Renal pelvis (tissue), 12 donors: ENCODE measurements at places on chromosomes 12 and 14.

DNA sequence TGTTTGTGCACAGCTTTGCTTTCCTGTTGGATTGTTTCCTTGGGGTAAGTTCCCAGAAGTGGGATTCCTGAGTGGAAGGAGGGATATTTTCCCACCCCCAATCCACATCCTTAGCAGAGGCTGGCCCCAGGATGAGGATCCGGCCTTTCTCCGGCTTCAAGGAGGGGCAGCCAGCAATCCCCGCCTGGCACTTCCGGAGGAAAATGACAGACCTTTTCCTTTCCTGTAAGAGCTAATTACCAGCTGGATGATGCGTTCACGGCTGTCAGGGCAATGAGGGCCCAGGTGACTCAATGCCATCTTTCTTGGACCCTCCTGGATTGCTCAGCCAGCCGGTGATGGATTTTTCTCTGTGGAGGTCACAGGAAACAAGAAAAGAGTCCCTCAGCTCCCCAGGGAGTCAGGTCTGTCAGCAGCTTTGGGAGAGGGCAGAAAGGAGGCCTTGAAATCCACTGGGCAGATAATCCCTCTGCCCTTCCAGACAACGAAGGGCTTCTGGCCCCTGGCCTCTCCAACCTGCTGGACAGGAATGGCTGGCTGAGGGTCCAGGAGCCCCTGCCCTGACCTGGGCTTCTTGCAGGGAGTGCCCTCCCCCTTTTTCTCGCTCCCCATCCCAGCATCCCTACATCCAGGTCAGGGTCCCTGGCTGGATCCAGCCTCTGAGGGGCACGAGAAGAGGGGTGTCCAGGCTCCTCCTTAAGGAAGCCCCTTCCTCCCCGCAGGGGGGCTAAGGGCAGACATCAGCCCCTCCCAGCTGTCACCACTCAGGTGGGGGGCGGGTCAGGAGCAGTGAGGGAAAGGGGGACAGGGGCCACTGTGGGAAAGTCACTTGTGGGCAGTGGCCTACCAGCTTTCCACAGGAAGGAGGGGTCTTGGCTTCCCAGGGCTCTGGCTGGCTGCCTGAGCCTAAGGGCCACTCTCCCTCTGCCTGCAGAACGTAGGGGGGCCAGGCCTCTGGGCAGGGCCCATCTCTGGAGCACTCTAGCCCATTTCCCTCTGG, 16.1 kb upstream of the CCDC85C start:
- DNase-seq = no peak

DNA sequence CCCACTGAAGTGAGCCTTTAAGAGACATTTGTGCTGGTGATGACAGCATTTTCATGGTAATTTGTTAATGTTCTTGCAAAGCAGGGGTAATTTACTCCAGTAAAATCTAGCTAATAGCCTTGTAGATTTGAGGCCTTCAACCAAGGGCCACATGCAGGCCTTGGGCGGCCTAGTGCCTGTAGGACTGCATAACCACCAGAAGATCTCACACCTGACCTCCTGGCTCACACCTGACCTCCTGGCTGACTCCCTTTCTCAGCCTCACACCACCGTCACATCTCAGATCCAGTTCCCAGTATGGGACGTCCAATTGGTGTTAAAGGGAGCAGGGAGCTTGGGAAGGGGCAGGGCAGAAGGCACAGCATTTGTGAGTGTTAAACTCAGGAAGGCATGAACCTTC, 26.9 kb downstream of the C12orf42 start:
- no peak for DNase-seq

- DNase-seq = no peak
Measured at GRCh38 chr12:105547786-105548185, 217.3 kb downstream of the C12orf75 start.

DNA sequence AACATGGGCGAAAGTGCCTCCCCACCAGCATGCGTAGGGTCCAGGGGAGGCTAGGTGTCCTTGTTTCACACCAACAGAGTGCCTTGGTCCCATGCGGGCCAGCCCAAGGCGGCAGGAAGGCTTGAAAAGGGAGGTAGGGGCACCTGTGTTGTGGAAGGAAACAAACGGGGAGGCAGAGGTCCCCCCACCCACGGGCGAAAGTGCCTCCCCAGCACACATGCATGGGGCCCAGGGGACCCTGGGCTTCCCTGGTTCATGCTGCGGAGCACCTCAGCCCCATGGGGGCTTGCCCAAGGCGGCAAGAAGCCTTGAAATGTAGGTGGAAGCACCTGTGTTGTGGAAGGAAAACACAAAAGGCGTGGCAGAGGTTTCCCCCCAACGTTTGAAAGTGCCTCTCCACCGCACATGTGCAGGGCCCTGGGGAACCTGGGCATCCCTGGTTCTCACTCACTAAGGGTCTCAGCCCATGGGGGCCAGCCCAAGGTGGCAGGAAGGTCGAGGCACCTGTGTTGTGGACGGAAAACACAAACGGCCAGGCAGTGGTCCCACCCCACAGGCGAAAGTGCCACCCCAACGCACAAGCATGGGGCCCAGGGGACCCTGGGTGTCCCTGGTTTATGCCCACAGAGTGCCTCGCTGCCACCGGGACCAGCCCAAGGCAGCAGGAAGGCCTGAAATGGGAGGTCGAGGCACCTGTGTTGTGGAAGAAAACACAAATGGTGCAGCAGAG, 374.7 kb downstream of the ALG10 start:
- DNase-seq = no peak
